ENCODE measurements at places on chromosomes 11 and 22. TPM values are rescaled to one million over a fixed set of nuclear protein-coding genes. Genes with fewer than 3 reads are reported as not detected.

DNA sequence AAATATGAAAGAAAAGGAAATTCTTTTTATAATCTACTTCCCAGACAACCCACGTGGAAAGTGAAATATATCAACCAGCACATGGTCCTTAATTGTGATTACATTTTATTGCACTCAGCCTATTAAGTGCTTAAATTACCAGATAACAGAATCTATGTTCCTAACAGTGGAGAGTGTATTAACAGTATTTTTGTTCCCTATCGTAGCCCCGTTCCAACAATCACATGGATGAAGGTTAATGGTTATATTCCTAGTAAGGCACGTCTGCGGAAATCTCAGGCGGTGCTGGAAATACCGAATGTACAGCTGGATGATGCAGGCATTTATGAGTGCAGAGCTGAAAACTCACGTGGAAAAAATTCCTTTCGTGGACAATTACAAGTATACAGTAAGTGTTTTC lies 626.1 kb upstream of the ARHGAP42 start:
- DNase-seq: no peak

DNA sequence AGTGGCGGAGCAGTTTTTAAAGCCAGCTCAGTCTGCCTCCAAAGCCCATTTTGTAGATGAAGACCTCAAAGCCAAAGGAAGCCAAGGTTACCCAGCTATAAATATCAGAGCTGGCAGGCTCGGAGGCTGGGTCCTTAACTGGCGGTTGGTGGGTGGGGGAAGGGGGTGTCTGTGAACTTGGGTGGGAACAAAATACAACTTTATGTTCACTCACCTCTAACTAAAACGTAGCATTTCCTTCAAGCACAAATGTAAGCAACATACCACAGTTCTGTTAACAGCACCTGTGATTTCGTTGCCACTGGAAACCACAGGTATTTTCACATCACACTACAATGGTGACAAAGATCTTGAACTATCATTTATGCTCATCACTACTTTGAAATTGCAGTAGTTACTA lies 99.7 kb upstream of the SYT13 start:
- DNase-seq: no peak

Gene MORC2
- 16.3 TPM for polyA plus RNA-seq

- no peak for DNase-seq
Measured at GRCh38 chr11:64152841-64153691, 12.8 kb downstream of the MACROD1 start.

GRCh38 chr11:67275606-67276409 lies 9.5 kb downstream of the GRK2 start:
- no peak for DNase-seq

- no peak for DNase-seq
Measured at GRCh38 chr11:96324912-96325311, 18.1 kb downstream of the MAML2 start.

Gene MS4A12
- polyA plus RNA-seq: not detected

Gene OR8A1
- polyA plus RNA-seq: not detected
